Ureter (tissue), 1 donor: ENCODE measurements at places on chromosomes 16 and 17. TPM values are rescaled to one million over a fixed set of nuclear protein-coding genes. Genes with fewer than 3 reads are reported as not detected.

DNA sequence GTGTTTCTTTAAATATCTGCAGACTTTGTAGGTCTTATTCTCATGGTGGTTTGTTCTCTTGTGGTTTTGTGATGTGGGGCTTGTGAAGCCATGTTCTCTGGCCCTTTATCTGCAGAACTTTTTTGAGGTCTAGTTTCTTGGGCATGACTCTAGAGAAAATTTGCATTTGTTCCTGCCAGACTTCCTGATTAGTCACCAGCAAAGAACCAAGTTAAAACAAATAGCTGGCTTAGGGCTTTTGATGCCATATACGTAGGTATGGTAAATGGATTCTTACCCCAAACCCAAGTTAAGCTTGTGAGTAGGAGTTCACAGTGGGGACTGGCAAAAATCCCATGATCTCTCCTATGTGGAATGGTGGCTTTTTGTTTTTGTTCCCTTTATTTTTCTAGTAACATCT, 68.7 kb upstream of the IRX3 start:
- DNase-seq: no peak

GRCh38 chr17:2292100-2292499, 11.5 kb downstream of the SMG6 start:
- DNase-seq: no peak

The CCDC182 gene
- not detected for total RNA-seq

DNA sequence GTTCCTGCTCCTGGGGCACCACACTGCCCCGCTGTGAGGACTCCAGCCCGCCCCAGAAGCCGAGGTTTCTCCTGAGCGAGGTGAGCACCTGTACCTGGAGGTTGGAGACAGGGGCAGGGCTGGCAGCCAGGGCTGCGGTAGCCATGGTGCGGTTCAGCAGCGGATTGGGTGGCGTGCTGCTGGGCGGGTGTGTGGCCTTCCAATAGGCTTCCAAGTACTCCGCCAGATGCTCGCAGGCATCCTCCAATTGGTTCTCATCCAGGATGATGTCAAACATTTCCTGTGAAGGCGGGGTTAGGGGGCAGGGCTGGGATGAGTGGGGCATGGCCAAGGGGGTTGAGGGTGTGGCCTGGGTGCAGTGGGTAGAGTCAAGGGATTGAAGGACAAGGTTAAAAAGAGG, 11.3 kb upstream of the ARL5C start:
- DNase-seq: no peak

GRCh38 chr17:12522743-12523183, 142.9 kb upstream of the MYOCD start:
- DNase-seq: no peak

DNA sequence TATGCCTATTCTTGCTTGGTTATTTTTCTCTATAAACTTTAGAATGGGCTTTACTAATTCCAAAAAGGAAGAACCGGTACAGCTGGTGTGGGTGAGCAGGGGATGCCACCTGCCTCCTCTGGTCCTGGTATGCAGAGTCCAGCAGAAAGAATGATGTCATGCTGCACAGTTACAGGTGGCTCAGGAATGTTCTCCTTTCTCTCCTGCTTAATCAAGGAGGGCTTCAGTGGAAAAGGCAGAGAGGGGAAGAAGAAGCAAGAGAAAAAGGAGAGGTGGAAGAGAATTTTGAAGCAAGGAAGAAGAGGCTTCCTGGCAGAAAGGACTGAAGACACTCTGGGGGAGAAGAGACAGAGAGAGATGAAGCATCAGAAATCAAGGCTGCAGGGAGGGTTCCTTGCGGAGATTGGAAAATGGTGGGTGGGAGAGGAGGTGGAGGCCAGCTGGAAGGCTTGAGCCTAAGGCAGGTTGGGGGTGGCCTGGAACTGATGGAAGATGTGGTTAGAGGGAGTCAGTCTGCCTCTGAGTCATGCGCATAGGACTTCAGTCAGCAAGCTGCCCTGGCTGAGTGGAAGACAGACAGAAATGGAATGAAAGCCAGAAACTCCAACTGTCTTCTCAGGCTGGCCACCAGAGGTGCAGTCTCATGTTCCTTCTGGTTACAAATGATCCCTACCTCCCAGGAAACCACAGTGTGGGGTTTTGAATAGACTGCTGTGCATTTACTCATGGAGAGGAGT, 64.6 kb upstream of the CRHR1 start:
- no peak for DNase-seq

DNA sequence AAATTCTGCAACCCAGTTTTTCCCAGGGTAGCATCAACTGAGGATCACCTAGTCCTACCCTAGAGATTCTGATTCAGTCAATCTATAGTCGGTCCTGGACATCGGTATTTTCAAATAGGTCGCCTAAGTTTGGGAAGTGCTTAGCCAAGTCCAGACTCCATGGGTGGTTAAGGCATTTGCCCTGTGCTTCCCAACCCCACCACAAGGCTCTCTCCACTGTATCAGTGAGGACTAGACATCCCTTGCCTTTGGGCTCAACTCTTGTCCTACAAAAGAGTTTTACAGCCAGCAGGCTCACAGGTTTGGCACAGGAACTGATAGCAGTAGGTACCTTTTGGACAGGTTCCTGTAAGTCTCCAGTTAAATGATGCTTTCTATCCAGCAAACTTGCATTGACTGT, 13.8 kb downstream of the HYDIN start:
- no peak for DNase-seq

- DNase-seq: no peak
Observed at GRCh38 chr16:63980763-63981162, 1141.1 kb downstream of the CDH11 start.

- peak; percentile 90 for DNase-seq
Observed at GRCh38 chr16:30698816-30699614, at the start of gene SRCAP. TSS of gene SRCAP (plus strand) at chr16:30699171. CDS start at chr16:30700825, 1,654 bp downstream.

The TMEM235 gene
- total RNA-seq: not detected

GRCh38 chr16:17470182-17470907, 415 bp downstream of the XYLT1 start:
- no peak for DNase-seq

- no peak for DNase-seq
Observed at GRCh38 chr16:82829301-82829700, 202.5 kb downstream of the CDH13 start.

GRCh38 chr16:78593352-78593751, 493.9 kb downstream of the WWOX start:
- DNase-seq: no peak

- no peak for DNase-seq
Observed at GRCh38 chr16:3694051-3694450, 23.3 kb downstream of the TRAP1 start.
